ENCODE measurements at places on chromosomes 3 and 15.

- DNase-seq: no peak
These were observed 43.4 kb downstream of the PXYLP1 start for GRCh38 chr3:141275032-141275422.

DNA sequence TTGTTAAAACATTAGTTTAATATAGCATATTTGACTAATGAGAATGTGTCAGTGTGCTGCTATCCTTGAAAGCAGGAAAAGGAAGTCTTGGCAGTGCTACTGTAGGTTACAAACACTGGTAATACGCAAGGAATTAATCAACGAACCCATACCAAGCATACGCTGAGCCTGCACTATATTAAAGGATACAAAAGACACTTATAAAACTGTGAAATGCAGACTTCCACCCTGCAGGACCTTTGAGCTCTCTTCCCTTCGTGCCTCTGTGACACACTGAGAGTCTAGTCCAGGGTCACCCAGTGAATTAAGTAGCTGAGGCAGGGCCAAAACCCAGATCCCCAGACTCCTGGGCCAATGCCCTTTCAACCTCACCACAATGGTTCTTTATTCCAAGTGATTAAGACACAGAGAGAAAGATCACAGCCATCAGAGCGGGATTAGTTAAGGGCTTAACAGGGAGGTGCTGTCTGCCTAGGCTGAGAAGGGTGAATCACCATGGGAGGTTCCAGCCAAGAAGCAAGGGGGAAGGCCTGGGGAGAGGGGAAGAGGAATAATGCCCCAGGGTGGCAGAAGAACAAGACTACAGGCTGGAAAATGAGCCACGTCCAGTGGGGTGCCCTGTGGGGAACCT lies 6.8 kb downstream of the ANXA2 start:
- no peak for DNase-seq

DNA sequence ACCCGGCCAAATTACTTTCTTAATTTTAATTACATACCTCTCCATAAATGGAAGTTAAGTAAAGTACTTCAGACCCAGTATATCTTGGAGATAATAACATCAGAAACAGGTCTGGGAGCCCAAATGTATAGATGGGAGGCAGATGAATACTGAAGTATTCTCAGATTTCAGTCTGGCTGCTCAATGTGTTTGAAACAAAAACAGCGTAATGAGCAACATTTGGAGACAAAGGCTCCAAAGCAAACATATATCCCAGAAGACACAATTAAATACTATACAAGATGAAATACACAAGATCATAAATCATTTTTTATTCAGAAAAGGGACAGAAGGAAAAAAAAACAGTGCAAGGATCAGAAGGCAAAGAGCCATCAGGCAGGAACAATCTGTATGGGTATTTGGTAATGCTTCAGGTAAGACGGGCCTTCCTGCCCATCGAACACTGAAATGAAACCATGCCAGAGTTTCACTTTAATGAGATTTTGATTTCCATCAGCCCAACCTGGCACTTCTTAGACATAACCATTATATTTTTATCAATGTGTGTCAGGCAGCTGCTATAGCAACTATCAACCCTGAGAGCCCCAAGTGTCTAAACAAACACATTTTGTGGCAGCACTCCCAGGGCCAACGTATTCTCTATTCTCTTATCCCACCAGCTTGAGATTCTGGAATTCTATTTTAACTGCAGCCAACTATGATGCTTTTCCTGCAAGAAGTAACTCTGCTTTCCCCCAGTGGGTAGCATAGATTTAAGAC lies 210.8 kb downstream of the STT3B start:
- no peak for DNase-seq

DNA sequence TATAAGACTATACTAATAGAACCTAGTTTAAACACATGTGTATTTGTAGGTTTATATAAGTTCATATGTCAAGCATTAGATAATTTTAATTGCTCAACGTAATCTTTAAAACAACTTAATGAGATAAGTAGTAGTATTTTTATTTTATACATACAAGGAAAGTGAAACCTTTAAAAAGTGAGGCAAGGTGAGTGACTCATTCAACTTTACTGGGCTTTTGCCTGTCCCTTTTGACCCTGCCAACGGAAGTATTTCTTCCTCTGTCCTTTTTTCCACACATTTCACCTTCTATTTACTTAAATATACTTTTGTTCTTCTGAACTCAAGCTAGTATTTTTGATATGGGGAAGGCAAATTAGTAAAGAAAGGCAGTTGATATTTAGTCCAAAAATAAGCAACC lies 78.5 kb downstream of the KBTBD8 start:
- DNase-seq: no peak

GRCh38 chr15:70047386-70048197 lies 50.1 kb downstream of the TLE3 start:
- DNase-seq: no peak

DNA sequence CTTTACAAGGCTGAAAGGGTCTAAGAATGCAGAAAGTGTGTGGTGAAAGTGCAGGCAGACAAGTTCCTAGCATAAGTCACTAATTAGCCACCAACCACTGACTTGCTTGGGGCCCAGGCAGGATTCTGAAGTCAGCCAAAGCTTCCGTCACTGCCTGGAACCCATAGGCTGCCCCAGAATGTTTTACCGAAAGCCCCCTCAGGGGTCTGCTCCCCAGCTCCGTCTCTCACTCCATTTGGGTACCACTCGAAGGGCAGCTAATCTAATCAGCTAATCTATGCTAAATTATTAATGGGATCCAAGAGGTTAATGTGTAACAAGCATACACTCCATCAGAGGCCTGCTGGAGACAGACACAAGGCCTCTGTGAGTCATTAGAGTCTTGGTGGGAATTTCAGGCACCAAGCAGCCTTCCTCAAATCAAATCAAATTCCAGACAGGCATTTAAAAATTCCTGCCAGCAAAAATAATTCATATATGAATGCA lies 13.2 kb downstream of the ADAMTS9 start:
- DNase-seq: no peak

Measured in 8988T (cell line).